ENCODE measurements at places on chromosomes 1 and 21. TPM values are rescaled to one million over a fixed set of nuclear protein-coding genes. Genes with fewer than 3 reads are reported as not detected.

- H3K27me3 ChIP-seq: no peaks in the 10 kb centered on the region
- H3K27ac ChIP-seq: no peak overlapping the region
- no peaks in the 10 kb centered on the region for H3K36me3 ChIP-seq
- H3K4me3 ChIP-seq: no peak overlapping the region
Observed at GRCh38 chr1:245148861-245149260, 5.9 kb upstream of the KIF26B start.

GRCh38 chr1:198651650-198652400 is 13.0 kb downstream of the PTPRC start:
- no peak overlapping the region for H3K27ac ChIP-seq
- H3K4me1 ChIP-seq: no peaks in the 10 kb centered on the region
- no peak for DNase-seq
- no peak overlapping the region for H3K4me3 ChIP-seq
- H3K27me3 ChIP-seq: no peaks in the 10 kb centered on the region

DNA sequence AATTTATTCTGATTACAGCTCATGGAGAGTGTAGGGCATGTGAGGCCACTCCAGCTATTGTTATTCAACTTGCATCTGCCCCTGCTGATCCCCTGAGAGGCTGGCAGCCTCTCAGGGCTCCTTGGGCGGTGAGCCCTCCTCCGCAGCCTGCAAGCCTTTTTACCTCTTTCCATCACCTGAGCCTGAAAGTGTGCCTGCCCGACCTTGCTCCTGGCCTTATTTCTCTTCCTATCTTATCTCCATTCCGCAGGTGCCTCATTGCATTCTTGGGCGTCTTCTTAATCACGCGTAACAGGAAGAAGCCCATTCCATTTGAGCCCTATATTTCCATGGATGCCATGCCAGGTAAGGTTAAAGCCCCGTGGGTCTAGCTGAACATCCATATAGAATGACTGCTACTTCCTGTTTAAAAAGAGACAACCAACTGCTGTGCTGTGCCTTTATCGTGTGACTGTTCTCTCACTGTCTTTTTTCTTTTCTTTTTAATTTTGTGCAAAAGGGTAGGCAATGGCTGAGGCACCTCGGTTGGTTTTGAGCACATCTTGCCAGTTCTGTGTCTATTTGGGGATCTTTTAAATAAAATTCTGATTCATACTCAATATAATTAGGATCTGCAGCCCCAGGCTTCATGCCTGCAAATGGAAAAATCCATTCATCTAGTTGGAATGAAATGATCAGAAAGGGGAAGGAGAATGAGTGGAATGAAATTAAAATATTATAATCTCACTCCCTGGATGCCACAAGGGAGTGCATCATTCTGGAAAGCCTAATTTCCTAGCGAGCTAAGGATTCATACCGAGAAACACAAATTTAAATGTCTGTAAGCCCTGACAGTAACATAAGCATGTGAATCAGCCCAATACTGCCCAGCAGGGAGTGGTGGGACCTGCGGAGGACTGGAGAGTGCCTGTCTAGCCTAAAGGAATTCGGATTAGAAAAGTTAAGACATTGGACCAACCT is 38.6 kb upstream of the RCAN3 start:
- no peak for DNase-seq
- H3K36me3 ChIP-seq: no peaks in the 10 kb centered on the region
- H3K4me1 ChIP-seq: no peaks in the 10 kb centered on the region
- no peak overlapping the region for H3K27ac ChIP-seq

GRCh38 chr1:181809991-181810545 is 251.4 kb downstream of the ZNF648 start:
- H3K27ac ChIP-seq: no peak overlapping the region
- no peaks in the 10 kb centered on the region for H3K27me3 ChIP-seq
- DNase-seq: no peak
- no peaks in the 10 kb centered on the region for H3K4me1 ChIP-seq

DNA sequence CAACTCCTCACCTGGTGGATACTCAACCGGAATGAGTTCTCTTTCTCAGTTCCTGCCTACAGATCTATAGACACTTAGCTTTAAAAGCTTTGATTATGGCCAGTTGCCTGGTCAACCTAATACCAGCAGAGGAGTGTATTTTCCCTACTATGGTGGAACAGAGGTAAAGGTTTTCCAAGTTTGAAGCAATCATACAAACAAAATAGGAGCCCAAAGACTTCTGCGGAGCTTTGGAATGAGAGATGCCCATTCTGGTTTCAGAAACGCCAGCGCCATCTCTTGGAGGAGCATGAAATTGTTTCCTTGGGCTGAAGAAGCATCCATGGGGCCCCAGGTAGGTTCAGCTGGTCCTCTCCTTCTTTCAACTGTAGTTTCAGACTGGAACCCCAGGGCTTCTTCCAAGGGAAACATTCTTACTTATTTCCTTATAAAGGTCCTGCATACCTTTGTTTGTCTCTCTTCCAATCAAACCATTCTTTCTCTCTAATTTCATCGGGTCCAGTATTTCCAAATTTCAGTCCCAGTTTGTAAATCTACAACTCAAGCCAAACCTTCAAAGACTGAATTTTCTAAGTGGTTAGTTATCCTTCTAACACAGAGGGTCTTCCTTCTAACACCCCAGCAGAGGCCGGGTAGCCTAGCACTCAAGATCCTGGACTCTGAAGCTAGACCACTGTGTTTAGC is 95.9 kb downstream of the KCNJ15 start:
- no peaks in the 10 kb centered on the region for H3K36me3 ChIP-seq
- peak; percentile 78 for DNase-seq
- H3K4me1 ChIP-seq: peaks cover 5% of the 10 kb centered on the region
- H3K27me3 ChIP-seq: no peaks in the 10 kb centered on the region

GRCh38 chr1:233721004-233721595 is 107.2 kb downstream of the KCNK1 start:
- DNase-seq: no peak
- no peaks in the 10 kb centered on the region for H3K4me1 ChIP-seq
- H3K4me3 ChIP-seq: no peak overlapping the region
- H3K36me3 ChIP-seq: no peaks in the 10 kb centered on the region
- H3K27me3 ChIP-seq: no peaks in the 10 kb centered on the region

- no peak for DNase-seq
- H3K27ac ChIP-seq: no peak overlapping the region
- no peaks in the 10 kb centered on the region for H3K36me3 ChIP-seq
- H3K4me3 ChIP-seq: no peak overlapping the region
- H3K4me1 ChIP-seq: peaks cover 6% of the 10 kb centered on the region
Observed at GRCh38 chr1:51354416-51354815, 24.1 kb upstream of the TTC39A start.

- H3K4me1 ChIP-seq: no peaks in the 10 kb centered on the region
- no peak for DNase-seq
- H3K27ac ChIP-seq: no peak overlapping the region
- H3K27me3 ChIP-seq: no peaks in the 10 kb centered on the region
- no peaks in the 10 kb centered on the region for H3K36me3 ChIP-seq
- H3K4me3 ChIP-seq: no peak overlapping the region
Observed at GRCh38 chr21:15549671-15550070, 180.1 kb upstream of the USP25 start.

DNA sequence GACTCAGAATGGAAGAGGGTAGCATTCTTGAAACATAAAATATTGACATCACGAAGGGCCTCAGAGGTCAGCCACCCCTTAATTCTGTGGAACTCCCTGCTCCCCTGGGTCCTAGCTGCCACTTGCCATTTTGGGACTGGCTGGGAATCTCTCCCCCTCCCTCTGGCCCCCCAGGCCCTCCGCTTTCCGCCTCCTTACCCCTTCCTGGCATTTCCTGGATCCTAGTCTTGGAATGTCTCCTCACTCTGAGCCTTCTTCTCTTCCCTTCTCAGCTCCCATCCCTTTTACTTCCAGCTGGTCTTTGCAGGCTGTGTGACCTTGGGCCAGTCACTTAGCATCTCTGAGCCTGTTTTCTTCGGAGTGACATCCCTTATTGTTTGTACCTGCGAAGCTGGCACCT is 4.5 kb downstream of the PADI1 start:
- H3K4me3 ChIP-seq: no peak overlapping the region
- H3K4me1 ChIP-seq: no peaks in the 10 kb centered on the region
- no peaks in the 10 kb centered on the region for H3K27me3 ChIP-seq
- H3K36me3 ChIP-seq: no peaks in the 10 kb centered on the region
- DNase-seq: no peak
- H3K27ac ChIP-seq: no peak overlapping the region

DNA sequence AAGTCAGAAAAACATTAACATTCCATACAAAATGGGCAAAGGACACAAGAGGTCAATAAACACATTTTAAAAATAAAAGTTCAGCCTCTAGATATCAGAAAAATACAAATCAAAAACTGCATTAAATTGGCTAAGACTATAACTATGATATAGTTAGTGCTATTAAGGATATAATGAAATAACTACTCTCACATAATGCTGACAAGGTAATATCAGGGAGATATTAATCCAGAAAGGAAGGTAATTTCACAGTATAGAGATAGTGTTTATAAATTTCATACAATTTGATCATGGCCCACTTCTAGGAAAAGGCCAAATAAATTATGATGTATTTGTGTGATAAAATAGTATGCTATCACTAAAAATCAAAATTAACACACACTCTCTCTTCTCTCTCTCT is 61.8 kb downstream of the LBR start:
- H3K27me3 ChIP-seq: no peaks in the 10 kb centered on the region
- DNase-seq: no peak
- H3K27ac ChIP-seq: no peak overlapping the region
- no peaks in the 10 kb centered on the region for H3K36me3 ChIP-seq

DNA sequence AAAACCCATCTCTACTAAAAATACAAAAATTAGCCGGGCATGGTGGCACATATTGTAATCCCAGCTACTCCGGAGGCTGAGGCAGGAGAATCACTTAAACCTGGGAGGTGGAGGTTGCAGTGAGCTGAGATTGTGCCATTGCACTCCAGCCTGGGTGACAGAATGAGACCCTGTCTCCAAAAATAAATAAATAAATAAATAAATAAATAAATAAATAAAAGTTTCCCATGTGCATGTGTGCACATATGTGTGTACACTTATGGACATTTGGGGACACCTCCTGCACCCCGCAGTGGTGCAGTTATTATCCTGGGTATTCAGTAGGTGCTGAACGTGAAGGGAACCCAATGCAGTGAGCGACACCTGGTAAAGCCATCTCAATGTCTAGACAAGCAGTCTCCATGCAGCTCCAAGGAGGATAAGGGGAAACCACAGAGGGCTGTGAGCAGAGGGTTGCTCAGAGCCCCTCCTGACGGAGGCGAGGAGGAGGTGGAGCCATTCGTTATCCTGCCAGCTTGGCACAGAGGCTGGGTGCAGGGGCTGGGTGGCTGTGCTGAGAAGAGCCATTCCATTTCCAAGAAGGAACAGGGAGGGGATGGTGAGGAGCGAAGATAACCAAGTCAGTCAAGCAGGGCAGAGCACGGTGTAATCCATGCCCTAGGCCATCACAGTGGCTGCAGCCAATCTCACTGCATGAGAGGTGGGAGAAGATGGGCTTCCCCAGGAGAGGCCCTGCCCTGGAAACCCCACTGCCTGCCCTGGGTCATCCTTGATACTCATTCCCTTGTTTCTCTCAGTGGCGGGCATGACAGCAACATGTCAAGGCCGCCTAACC is 25.6 kb downstream of the UBIAD1 start:
- no peaks in the 10 kb centered on the region for H3K36me3 ChIP-seq
- no peak overlapping the region for H3K27ac ChIP-seq
- H3K4me3 ChIP-seq: no peak overlapping the region
- no peaks in the 10 kb centered on the region for H3K27me3 ChIP-seq
- DNase-seq: no peak
- H3K4me1 ChIP-seq: no peaks in the 10 kb centered on the region

DNA sequence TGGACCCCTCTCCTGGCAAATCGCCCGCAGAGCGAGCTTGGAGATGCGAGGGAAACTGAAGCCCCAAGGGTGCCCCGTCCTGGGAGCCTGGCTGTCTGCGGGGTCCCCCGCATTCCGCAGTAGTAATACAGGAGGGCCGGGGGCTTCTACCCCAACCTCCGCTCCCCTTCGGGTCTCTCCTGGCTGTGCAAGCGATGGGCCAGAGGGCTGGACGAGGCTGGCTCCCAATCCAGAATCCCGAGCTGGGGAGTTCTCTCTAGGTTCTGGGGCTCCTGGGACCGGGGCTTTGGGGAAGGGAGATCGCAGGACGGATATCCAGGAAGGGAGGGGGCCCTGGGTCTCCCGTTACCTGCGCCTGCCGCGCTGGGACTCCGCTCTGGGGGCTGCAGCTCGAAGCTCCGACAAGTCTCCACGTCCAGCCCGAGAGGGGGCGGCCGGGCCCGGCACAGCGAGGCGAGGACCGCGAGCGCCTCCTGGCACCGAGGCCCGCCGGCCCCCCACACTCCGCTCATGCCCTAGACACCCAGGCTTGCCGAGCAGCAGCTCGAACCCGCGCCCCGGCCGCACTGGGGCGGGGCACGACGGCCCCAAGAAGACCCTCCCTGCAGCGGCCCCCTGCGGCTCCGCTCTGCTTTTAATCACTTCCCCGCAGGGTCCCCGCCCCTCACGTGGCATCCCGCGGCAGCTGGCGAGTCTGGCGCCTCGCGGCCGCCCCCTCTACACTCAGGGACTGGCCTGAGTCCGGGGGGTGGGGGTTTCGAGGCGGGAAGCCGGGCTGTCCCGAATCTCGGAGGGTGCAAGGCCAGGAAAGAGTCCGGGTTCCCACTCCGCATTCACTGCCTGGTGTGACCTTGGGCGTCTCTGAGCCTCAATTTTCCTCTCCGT is at the start of gene SYT6:
Gene SYT6, minus strand, starts transcription at position 609 of the 885 bp plus-strand sequence. Its CDS starts 97 bp downstream, at position 512.
- H3K4me1 ChIP-seq: peaks cover 16% of the 10 kb centered on the region
- no peaks in the 10 kb centered on the region for H3K36me3 ChIP-seq
- peak within 1 kb of the TSS; percentile 57 for H3K4me3 ChIP-seq

DNA sequence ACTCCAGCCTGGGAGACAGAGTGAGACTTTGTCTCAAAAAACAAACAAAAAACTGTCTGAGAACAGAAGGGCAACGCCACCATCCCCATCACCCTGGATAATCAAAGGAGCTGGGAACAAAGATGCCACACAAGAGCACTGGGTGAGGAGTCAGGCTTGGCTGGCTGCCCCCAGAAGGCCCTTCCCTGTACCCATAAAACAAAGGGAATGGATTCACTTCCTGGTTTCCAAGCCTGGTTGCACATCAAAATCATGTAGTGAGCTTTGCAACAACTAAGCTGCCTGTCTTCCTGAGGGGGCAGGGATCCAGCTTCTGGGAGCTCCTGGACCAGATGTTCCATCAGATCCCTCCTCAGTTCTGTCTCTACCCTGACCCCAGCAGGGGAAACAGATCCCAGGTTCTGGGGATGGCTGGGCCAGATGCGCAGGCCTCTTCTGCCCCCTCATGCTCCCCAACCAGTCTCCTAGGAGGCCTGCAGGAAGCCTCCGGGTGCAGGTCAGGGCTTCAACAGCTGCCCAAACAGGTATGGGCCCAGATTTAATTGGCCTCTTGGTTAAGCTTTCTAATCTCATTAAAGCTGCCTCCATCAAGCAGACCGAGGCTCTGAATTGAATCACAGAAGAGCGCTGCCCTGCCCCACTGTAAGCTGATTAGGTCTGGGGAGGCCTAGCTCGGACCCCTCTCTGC is 97.8 kb downstream of the MRPL37 start:
- H3K27me3 ChIP-seq: no peaks in the 10 kb centered on the region
- DNase-seq: peak; percentile 45
- H3K4me3 ChIP-seq: no peak overlapping the region
- peaks cover 48% of the 10 kb centered on the region for H3K4me1 ChIP-seq
- peak overlapping the region; percentile 71 for H3K27ac ChIP-seq
- H3K36me3 ChIP-seq: no peaks in the 10 kb centered on the region

- H3K4me1 ChIP-seq: no peaks in the 10 kb centered on the region
- H3K27ac ChIP-seq: no peak overlapping the region
- H3K27me3 ChIP-seq: no peaks in the 10 kb centered on the region
- no peaks in the 10 kb centered on the region for H3K36me3 ChIP-seq
- DNase-seq: no peak
Observed at GRCh38 chr1:177561436-177561835, 390.7 kb downstream of the BRINP2 start.

The HSD3B1 gene
- polyA plus RNA-seq: not detected

The EPS15 gene
- polyA plus RNA-seq: 77.2 TPM

The KLHDC9 gene
- 144 TPM for polyA plus RNA-seq

The DNASE2B gene
- polyA plus RNA-seq: 1.3 TPM

The C1orf21 gene
- 17.2 TPM for polyA plus RNA-seq
